T-helper 17 cell (primary cell): ENCODE measurements at places on chromosomes 3 and 15. TPM values are rescaled to one million over a fixed set of nuclear protein-coding genes. Genes with fewer than 3 reads are reported as not detected.

- no peak for DNase-seq
These were observed 22.4 kb upstream of the CELF6 start for GRCh38 chr15:72342385-72342784.

- no peak for DNase-seq
These were observed 91.1 kb upstream of the RNF7 start for GRCh38 chr3:141646760-141647561.

GRCh38 chr3:30544812-30545211, 61.6 kb upstream of the TGFBR2 start:
- no peak for DNase-seq

DNA sequence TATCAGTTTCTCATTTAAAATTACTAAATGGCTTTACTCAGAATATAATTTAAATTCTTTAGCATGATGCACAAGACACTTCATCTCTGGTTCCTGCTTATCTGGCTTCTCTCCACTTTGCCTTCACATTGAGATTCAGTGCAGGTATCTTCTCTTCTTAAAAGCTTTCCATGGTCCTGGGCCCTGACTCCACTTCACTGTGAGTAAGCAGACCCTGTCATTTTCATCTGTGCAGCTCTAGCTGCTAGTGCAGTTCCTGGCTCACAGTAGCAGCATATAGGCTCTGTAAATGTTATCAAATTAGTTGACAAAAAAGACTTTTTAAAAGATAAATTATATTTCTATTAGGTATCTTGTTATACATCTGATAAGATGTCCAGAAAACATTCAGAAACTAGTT, 58.8 kb downstream of the BCHE start:
- DNase-seq, result no peak

DNA sequence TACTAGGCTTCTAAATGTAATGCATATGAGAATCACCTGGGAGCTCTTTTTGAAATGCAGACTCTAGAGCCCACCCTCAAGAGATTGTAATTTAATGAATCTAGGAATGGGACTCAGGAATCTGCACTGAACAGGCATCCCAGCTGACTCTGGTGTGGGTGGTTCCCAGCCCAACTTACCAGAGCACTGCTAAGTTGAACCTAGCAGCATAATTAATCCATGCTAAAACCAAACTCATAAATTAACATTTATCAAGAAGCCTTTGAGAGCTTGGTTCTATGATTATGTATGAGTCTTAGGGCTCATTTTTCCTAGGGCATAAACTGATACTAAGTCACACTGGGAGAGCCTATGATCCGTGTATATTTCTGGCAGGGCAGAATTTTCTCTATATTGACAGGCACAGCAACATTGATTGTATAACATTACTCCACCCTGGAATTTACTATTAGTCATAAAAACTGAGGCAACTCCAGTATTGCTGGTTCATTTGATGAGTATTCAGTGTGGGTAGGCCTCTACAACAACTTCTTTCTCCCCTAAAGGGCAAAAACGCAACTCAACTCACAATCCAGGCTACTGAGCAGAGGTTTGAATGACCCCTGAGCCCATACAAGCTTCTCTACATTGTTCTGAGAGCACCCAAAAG, 10.7 kb upstream of the CSTA start:
- no peak for DNase-seq

DNA sequence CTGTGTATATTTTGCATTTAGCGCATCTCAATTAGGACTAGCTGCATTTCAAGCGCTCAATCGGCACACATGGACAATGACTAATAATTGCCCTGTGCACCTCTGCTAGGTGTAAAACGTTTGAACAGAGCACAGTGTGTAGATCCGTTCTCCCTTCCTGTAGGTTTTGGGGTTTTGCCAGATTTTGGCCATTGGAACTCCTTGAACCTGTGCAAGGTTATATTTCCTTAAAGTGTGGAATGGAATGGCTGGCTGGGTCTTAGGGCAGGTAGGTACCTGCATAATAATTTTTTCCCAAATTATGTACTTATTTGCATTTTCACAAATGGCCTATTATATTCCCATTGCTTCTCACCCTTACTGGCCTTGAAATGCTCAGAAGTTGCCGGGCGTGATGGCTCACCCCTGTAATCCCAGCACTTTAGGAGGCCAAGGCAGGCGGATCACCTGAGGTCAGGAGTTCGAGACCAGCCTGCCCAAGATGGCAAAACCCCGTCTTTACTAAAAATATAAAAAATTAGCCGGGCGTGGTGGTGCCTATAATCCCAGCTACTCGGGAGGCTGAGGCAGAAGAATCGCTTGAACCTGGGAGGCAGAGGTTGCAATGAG, 777 bp downstream of the RNU5B-1 start:
- DNase-seq, result no peak

Gene ZNF774
- total RNA-seq, result 0.15 TPM
